RCC 7860 (cell line): ENCODE measurements at places on chromosomes 3 and 15.
A peak's percentile ranks its signal among the peaks of the same experiment; 100 is the strongest.

- no peak for DNase-seq
Measured at GRCh38 chr3:4011166-4011565, 211.9 kb downstream of the LRRN1 start.

GRCh38 chr15:73383310-73384189 is 14.8 kb upstream of the HCN4 start:
- DNase-seq = no peak

GRCh38 chr15:69999392-70000085 is 98.2 kb downstream of the TLE3 start:
- DNase-seq = no peak

DNA sequence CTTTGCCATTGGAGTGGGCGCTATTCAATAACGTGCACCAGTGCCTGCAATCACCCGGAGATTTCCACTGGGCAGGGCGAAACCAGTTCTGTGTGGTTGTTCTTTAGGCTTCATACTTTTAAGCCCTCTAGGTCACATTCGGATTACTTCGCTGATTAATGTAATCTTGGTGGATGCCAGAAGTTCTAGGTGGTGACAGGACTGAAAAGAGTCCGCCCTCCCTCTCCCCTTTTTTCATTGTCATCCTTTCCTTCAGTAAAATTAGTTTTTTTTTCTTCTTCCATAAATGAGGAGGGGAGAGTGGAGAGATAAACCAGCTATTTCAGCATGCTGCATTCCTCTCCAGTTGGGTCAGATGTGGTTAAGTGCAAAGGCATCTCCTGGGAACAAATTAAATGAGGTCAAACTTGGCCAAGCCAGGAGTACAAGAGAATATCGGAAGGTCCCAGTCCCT is 2.3 kb upstream of the SLC2A2 start:
- peak; percentile 90 for DNase-seq

GRCh38 chr3:100634493-100635272 is 25.3 kb downstream of the ADGRG7 start:
- DNase-seq = no peak
